Left renal cortex interstitium (tissue), 4 donors: ENCODE measurements at places on chromosomes 2 and 18.

DNA sequence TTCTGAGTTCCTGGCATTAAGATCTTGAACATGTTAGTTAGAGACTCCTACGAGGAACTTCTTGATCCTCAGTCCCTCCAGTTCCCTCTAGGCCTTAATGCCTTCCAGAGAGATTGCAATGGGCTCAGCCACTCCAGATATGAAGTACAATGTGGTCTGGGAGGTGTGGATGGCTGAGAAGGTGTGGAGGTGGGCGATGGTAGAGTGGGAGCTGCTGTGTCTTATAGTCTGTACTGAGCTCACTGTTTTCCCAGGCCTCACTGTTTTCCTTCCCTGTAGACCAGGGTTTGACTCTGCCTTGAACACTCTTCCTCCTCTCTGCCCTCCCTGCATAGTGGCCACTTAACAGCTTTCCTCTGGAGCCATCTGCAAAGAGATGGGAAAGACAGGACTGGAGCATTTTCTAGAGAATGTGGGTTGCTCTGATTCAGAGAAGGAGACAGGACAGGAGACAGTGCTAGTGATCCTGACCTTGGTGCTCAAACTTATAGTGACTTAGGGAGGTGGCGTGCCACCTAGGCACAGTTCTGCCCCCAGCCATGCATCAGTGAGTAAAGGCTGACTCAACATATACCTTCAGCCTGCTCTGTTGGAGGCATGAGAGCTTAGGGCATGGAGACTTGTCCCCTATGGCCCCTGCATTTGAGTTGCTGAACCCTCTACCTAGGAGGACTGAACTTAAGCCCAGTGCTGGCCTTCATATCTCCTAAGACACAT, 129.7 kb downstream of the TDRD15 start:
- DNase-seq = no peak

- no peak for DNase-seq
These were observed 94.2 kb upstream of the DLGAP1 start for GRCh38 chr18:4549164-4549872.

- no peak for DNase-seq
These were observed 596.0 kb downstream of the LRP1B start for GRCh38 chr2:141534666-141535362.

DNA sequence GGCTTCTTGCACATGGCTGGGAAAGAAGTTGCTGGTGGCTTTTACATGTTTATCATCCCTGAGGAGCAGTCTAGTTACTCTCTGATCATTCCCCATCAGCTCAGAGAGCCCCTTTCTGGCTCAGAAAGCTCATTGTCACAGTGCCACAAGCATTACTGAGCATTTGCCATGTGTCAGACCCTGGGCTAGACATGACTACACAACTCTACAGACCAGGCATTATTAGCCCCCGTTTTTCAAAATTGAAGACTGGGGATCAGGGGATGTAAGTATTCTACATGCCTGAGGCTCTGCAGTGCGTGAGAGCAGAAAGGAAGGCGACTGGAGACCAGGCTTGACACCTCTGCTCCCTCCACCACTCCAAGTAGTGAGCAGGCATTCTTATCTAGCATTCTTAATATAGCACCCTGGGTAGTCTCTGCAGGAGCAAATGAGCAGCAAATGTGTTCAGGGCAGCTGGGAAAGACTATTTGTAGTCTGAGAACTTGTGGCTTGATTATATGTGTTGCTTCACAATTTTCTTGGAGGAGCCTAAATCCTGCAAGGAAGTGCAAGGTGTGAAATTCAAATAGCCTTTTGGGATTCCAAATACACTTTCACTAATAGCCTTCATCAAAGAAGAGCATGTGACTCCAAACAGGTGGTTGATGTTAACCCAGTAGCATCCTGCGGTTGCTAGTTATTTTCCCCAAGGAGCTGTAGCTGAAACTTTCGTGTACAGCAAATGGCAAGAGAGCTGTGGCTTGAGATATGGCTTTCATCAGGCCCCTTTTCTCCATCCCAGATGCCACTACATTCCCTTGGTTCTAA, 143.2 kb downstream of the DDX1 start:
- DNase-seq = no peak

DNA sequence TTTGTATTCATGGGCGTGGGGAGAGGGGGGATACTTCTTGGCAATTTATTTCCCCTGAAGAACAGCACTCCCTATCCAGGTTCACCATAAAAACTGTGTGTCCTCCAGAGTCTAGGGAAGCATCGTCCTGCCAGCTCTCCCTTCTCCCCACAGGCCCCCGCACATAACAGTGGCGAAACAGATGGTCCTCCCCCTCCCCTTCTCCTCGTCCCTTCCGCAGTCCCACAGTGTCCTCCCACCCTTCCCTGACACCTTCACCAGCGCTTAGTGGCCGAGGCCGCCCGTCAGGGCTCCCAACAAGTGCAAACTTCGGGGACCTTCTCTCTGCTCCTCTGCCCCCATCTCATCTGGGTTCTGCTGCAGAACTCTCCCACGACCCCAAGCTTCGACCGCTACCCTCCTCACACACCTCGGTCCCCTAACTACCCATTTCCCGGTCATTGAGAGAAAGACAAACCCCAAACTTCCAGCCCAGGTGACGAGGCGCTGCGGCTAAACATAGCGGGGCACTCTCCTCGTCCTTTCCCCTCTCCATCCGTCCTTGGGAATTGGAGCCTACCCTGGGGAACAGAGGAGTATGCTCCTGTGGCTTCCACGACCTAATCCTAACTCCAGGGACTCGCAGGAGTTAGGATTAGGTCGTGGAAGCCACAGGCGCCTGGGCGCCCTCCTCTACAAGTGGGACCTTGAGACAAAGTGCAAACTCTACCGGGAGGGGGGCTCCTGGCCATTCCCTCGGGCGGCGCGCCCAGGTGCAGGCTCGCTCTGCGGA, 971 bp downstream of the ZNF385B start:
- no peak for DNase-seq

DNA sequence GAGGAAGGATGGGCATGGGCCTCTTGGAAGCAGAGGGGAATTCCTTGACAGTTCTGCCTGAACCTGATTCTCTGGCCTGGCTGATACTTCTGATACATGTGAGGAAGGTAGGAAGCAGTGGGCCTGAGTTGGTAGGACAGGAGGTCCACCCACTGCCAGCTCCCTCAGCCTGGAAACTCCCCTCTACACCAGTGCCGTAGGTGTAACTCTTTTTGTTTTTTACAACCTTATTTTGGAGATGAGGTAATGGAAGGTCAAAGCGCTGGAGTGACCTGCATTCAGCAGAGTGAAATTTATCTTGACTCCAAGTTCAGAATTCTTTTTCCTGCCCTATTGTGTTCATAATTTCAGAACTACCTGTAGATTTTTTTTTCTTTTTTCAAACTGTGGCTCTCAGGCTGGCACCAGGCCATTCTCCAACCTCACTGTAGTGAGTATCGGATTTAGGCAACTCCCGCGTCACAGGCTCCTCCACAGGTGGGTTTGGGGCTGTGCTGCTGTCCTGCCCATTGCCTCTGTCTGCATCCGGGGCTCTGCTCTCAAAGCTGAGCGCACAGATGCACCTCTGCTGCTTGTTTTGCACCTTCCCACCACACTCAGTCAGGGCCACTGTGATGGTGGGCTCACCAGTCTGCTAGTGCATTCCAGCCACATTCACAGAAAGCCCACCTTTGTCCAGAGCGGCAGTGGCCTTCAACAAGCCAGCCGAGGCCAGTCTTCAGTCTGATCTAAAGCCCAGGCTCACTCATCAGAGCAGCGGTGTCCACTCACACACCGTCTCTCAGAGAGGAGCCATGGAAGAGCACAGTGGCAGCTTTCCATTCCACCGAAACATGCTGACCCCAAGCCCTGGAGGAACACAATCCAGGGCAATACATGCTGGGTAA, 87.2 kb downstream of the UXS1 start:
- no peak for DNase-seq

DNA sequence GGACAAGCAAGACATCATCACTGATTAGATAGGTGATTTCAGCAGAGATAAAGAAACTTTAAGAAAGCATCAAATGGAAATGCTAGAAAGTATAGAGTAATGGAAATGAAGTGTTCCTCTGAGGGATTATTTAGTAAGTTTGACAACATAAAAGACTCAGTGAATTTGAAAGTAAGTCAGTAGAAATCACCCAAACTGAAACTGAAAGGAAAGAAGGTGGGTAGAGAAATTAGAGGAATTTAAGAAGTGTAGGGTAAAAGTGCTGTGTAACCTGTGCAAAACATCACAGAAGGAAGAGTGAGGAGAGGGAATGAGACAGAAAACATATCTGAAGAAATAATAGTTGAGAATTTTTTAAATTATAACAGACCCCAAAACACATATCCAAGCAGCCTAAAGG, 343.1 kb downstream of the CBLN2 start:
- DNase-seq = no peak

DNA sequence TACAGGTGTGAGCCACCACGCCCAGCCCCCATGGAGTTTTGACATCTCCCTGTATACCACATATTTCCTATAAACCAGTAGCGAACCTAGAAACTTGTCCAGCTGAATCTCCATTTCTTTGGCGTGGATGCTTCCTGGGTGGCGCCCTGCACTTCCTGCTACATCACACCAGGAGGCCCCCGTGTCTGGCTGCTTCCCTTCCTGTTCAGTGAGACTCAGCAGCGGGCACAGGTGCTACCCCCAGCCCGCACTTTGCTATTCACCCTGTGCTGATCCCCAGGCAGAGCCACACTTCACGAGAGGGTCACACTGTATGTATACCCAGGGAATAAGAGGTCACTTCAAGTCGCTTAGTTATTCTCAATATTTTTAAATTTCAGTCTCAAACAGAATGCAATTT, 35.0 kb downstream of the CYP27C1 start:
- DNase-seq = no peak

GRCh38 chr18:59353079-59353680, 5.9 kb downstream of the LMAN1 start:
- no peak for DNase-seq

DNA sequence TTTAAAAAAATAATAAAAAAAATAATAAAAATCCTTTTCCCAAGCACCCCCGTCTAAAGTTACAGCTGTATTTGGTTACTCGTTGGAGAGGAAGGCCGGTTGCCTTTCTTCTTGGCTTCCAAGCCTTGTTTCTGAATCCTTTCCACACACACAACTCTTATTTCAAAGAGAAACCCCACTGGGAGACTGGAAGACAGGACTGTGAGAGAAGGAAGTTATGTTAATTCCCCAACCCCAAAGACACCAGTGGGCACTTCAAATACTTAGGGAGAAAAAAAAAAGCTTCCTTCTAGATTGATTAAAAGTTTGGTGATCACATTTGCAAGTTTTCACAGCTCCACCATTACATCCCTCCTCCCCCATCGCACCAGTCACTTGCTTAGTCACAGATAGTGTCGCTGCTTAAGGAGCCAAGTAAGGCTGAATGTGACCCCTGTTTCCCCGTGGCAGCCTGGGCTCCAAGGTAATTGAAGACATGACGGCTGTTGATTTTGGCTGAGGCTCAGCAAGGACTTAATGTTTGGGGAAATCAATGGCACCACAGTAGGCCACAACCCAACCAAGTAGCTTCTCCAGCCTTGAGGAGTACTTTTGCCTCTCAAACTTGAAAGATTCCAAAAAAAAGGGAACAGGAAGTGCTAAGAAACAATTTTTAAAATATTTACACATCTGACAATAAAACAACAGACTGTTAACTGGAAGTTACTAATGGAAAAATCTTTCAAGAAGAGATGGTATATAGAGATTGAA, 40.8 kb upstream of the FRZB start:
- no peak for DNase-seq

GRCh38 chr2:111957872-111958354, 59.5 kb downstream of the MERTK start:
- DNase-seq = no peak
